ENCODE measurements at places on chromosomes 11 and 22.
A peak's percentile ranks its signal among the peaks of the same experiment; 100 is the strongest.

- DNase-seq, result no peak
These were observed 4.0 kb downstream of the CRY2 start for GRCh38 chr11:45851228-45851627.

- no peak for DNase-seq
These were observed 75.6 kb downstream of the BLID start for GRCh38 chr11:122040464-122040863.

GRCh38 chr11:131388030-131388429 lies 17.6 kb downstream of the NTM start:
- no peak for DNase-seq

DNA sequence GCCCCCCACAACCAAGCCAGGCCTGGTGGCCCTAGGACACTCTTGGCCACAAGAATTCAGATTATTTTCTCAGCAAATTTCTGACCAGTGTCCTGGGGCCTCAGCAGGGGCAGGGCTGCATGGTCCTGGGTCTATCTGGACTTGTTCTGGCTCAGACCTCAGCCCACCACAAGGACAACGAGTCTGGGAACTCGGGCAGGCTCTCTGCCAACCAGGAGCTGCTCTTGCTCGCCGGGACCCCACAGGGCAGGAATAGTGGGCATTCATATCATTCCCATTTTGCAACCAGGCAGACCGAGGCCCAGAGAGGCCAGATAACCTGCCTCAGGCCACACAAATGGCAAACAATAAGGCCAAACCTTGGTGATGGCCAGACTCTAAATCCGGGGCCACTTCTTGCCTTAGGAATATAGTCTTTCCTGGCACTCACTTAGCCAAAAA lies 75.4 kb upstream of the WNT7B start:
- no peak for DNase-seq

DNA sequence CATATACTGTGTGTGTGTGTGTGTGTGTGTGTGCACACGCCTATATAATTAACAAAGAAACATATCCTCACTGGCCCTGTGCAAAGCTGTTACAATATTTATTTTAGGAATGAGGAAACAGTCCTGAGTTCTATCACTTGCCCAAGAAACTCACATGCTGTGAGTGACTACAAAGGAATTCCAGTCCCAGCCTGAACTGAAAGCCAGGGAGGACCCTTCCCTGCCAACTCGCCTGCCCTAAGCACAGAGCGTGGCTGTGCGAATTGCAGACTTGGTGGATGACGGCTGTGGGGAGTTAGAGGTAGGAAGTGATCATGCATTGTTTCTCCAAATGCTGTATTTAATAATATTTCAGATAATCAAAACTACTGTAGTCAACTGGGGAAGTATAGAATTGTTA lies 26.4 kb upstream of the CD5 start:
- peak; percentile 4 for DNase-seq

- no peak for DNase-seq
These were observed 84.4 kb downstream of the GALNT18 start for GRCh38 chr11:11537372-11537771.

GRCh38 chr22:37588546-37589215 lies 8.8 kb upstream of the LGALS2 start:
- no peak for DNase-seq

- no peak for DNase-seq
These were observed 192.8 kb upstream of the SORL1-AS1 start for GRCh38 chr11:121645596-121645995.

GRCh38 chr22:45166932-45167331 lies 3.2 kb downstream of the NUP50 start:
- no peak for DNase-seq

DNA sequence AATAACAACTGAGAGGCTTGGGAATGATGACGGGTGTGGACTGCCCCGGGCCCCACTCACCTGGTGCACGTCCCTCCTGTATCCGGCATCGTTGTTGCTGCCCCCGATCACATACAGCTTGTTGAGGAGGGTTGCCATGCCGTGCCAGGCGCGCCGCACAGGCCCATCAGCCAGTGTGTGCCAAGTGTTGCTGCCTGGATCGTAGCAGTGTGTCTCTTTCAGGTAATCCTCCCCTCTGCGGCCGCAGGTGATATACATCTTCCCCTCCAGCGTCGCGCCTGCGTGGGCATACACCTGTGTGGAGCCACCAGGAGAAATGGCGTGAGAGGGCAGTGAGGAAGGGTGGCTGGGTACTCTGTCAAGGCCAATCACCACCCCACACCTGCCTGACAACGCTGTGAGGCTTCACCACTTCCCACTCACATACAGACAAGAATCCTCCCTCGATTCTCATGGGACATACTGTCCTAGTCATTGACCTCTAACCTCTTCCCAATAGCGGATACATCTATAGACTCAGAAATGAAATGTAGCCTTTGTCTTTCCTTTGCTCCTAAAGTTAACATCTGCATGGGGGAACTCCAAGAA lies 8.9 kb upstream of the SCARF2 start:
- no peak for DNase-seq

DNA sequence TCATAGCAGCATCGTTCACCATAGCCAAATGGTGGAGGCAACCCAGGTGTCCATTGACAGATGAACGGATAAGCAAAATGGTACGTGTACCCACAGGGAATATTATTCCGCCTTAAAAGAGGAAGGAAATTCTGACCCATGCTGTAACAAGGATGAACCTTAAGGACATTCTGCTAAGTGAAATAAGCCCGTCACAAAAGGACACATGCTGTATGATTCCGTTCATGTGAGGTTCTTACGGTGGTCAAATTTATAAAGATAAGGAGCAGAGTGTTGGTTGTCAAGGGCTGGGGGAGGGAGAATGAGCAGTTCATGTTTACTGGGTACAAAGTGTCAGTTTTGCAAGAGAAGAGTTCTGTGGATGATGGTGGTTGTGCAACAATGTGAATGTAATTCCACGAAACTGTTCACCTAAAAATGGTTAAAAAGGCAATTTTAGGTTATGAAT lies 26.3 kb downstream of the APOL1 start:
- DNase-seq, result peak; percentile 58

GRCh38 chr11:44711787-44712608 lies 14.8 kb upstream of the TSPAN18 start:
- DNase-seq, result no peak

- peak; percentile 22 for DNase-seq
These were observed 407.4 kb downstream of the LARGE1 start for GRCh38 chr22:33512908-33513307.

- no peak for DNase-seq
These were observed 38.7 kb upstream of the GCAT start for GRCh38 chr22:37769056-37769455.

DNA sequence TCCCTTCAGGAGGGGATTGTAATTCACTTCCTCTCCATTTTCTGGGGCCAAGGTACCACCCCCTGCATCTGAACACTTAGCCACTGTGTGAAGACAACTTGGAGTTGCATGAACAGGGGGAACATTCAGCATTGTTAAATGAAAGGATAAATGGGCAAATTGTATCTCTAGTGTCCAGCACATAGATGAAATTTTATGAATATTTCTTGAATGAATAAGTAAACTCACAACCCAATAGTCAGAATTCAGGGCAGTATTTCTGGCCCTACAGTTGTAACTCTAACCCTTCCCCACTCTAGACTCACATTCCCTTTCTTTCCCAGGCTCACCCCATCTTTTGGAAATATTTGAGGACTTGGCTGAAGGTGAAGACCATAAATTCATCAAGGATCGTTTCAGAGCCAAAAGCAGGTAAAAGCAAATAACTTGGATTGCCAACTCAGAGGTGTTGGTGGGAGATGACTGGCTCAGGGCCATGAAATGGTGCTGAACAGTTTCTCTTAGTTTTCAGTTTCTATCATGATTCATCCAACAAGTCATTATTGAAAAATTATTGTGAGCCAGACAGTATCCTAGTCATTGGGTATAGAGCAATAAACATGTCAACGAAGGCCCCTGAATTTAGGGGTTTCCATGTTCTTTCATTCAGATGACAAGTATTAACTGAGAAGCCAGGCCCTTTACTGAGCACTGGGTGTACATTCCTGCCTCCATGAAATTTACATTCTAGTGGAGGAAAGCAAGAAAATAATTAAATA lies 33.3 kb upstream of the ZC3H12C start:
- DNase-seq, result no peak

DNA sequence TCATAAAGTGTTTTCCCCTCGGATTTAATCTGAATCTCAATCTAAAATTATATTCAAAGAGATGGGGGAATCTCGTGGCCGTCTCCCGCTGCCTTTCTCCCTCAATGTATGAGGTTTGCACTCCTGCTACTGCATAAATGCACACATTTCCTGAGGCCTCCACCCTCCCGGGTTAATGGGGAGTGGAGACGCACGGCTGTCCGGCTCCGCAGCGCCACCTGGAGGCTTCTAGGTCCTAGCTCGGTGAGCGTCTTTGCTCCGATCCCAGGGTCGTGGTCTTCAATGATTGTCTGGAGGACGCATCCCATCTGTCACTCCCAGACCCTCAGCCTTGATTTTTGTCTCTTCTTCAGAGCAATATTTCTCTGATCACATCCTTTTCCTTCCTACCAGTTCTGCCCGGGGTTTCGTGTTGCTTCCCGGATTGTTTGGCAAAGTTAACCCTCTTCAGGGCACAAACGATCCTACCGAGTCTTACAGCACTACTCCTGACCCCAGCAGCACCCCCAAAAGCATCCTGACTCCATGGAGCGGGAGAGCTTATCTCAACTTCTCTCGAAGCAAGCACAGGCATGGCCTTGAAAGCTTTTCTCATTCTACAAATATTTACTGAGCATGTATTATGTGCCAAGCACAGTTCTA lies at the start of gene LMO1:
Gene LMO1 (minus strand): TSS at position 110 of the 642 bp plus-strand sequence. CDS start 516 bp downstream, outside the sequence.
- peak; percentile 66 for DNase-seq
